ENCODE measurements at places on chromosomes 12 and 14. TPM values are rescaled to one million over a fixed set of nuclear protein-coding genes. Genes with fewer than 3 reads are reported as not detected.

- no peak for DNase-seq
These were observed 25.1 kb downstream of the CCNK start for GRCh38 chr14:99506276-99506675.

DNA sequence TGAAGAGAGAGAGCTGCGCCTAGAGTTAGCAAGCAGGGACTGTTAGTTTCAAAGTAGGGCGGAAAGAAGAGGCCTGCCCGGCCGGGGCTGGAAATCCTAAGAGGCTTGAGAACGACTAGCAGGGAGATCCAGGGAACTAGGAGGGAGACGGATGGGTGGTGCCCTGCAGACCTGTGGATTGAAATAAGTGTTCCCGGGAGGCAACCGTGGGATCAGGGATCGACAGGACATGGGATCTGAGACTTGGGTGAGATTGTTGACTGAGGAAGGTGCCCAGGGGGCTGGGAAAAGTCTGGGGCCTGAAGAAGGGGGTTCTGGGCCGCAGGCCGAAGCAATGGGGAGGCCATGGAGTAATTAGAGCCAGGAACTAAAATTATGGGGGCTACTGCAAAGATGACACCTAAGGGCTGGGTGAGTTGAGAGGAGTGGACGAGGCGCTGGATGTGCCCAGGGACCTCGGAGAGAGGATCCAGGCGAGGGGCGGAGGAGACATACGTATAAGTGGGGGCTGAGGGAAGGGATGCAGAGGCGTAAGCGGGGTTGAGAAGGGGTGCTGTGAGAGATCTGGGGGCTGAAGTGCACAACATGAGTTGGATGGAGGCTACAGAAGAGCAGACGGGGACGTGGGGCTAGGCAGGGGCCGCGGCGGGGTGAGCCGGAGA is 635 bp downstream of the LTA4H start:
- DNase-seq: no peak

GRCh38 chr12:64912516-64913255 is 88.2 kb downstream of the TBC1D30 start:
- no peak for DNase-seq

DNA sequence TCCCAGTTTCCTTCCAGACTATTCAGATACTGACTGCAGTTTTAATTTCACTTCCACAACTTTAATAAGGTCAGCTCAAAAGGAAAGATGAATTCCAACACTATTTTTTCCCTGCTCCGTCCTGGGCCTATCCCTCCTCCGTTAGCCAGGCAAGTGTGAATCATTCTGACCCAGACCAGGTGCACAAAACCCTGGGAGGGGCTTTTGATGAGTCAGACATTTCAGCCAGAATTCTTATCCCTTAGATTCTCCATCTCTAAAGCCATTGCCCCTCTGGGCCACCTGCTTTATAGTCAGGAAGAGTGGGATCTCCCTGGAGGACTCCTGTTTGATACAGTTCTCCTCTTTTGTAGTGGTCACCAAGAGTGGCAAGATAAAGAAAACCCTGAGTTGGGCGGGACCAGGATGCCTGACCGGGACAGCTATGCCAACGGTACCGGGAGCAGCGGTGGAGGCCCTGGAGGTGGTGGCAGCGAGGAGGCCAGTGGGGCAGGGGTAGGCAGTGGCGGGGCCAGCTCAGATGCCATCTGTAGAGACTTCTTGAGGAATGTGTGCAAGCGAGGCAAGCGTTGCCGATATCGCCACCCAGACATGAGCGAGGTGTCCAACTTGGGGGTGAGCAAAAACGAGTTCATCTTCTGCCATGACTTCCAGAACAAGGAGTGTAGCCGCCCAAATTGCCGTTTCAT is 2.2 kb downstream of the ZC3H10 start:
- DNase-seq: no peak

DNA sequence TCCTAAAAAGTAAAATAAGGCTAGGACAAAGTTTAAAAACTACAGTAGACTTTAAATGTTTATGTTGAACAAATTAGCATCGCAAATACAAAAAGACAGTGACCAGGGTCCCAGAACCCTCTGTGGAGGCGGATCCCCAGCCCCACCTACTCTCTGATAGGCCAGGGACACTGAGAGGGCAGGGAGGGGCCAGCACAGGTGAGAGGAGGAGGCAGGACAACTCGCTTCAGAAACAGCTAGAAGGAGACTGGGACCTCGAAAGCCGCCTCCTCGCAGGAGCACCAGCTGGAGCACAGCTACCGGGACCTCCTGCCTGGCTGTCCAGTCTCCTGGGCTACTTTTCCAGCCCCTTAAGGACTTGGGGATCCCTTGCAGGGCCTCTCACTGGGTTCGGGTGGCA is 992 bp downstream of the DNAH10 start:
- peak; percentile 79 for DNase-seq

DNA sequence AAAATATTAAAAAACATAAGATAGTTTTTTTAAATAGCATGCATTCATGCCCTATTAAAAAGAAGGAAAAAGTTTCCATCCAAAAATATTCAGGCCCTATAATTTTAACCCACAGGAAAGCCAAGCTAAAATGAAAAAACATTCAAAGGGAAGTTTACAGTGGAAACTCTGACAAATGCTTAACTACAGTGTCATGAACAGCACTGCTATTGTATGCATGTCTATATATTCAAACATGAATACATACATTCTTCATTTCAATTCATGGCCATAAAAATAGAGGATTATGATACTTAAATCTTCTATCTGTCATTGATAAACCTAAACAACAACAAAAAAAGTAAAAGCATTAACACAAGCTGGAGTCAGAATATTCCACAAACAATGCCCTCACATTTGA is 67.4 kb downstream of the PPP2R5E start:
- DNase-seq: no peak

FAIM2 gene
- total RNA-seq: 1.4 TPM

P2RX2 gene
- 0.84 TPM for total RNA-seq

HOXC13 gene
- not detected for total RNA-seq

DCAF11 gene
- 67.2 TPM for total RNA-seq

CHGA gene
- 15.7 TPM for total RNA-seq

ASPG gene
- 0.46 TPM for total RNA-seq
